NCI-H1436 (cell line): ENCODE measurements at places on chromosomes 3 and 15.

GRCh38 chr15:63726491-63726890 lies 107.3 kb downstream of the HERC1 start:
- DNase-seq, result no peak

DNA sequence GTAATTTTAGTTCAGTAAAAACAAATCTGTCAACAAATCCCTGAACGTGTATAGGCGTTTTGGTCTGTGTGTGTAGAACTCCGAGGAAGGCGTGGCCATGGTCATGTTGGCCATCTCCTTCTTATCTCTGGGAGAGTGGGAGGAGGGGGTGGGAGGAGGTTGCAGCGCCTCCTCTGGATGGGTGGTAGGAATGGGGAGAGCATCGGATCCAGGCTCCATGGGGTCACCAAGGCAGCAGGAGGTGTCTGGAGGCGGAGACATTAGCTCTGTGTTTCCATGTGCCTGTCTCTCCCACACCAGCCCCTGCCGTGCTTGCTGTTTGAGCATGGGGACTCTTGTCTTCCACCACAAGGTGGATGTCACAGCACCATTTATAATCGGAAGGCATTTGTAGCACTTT lies 34.5 kb upstream of the TRPM1 start:
- no peak for DNase-seq

- DNase-seq, result no peak
Observed at GRCh38 chr15:75663931-75664421, 16.3 kb downstream of the SNX33 start.

- DNase-seq, result peak; percentile 27
Observed at GRCh38 chr3:98343647-98344507, 9.8 kb upstream of the OR5K4 start.

GRCh38 chr3:113685956-113686721 lies 10.3 kb downstream of the USF3 start:
- DNase-seq, result no peak

DNA sequence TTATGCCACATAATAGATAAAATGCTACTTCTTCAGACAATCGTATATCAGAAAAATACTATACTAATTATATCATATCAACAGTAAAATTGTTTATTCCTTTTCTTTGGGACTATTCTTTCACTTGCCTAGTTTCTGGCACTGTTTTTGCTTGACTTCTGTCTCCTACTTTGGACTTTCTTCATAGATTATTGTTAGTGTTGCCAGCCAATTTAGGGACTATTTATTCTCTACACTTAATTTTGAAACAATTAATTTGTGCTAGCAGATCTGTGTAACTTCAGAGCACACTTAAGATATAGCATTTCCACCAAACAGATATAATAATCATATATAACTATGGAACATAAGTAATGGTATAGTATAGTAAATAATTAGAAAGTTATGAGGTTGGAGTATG lies 305.6 kb downstream of the CADM2 start:
- DNase-seq, result no peak

DNA sequence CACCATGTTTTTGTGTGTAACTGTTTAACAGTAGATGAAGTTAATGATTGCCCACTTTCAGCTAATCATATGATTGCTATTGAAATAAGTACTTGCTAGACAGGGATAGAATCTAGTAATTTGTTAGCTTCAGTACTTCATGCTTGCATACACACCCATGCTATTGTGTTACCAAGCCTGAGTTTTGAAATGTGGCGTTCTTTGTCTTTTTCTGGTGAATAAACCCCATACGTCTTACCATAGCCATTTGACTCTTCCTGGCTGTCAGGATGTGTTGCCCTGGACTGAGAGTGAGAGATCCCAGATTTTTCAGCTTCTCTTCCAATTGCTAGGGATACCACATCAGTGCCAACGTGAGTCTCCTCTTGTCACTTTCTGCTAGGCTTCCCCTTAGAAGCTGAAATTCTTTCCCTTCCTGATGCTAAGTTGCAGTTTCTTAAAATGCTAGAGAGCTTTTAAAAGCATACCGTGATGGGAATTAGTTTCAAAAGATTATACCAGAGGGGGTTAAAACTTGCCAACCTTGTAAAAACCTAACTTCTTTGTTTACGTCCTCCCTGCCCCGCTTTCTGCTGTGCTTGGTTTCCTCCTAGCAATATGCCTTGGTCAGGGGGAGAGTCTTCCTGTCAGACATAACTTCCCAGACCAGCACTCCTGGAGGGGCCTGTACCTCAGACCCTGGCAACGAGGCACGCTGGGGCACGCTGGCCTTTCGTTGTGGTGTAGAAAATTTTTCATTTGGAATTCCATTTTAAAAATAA lies 62.9 kb upstream of the ULK4 start:
- DNase-seq, result no peak
